Activated CD4-positive, alpha-beta T cell treated with anti-CD3 and anti-CD28 coated beads, Interleukin-2, amount 50 U/mL, for 1 hour (primary cell): ENCODE measurements at places on chromosomes 16 and 17.

- no peak for DNase-seq
Observed at GRCh38 chr16:89197033-89197632, 3.2 kb downstream of the SLC22A31 start.

DNA sequence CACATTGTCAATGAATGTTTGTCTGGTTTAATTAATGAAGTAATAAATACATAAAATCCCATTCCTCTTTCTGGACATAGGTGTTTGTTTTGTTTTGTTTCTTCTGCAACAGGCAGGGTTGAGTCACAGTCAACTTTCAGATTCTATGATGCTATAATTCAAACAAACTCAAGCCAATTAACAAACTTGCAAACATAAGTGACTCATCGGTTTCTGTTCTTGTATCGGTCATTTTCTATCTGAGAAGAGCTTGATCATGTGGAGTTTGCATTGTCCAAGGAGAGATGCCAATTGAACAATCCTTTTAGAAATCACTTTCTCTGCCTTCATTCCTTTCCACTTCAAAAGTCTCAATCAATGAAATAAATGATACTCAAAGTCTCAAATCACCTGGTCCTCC lies 294.2 kb upstream of the C16orf82 start:
- no peak for DNase-seq

GRCh38 chr17:51850201-51850600 lies 308.3 kb downstream of the CA10 start:
- DNase-seq: no peak

DNA sequence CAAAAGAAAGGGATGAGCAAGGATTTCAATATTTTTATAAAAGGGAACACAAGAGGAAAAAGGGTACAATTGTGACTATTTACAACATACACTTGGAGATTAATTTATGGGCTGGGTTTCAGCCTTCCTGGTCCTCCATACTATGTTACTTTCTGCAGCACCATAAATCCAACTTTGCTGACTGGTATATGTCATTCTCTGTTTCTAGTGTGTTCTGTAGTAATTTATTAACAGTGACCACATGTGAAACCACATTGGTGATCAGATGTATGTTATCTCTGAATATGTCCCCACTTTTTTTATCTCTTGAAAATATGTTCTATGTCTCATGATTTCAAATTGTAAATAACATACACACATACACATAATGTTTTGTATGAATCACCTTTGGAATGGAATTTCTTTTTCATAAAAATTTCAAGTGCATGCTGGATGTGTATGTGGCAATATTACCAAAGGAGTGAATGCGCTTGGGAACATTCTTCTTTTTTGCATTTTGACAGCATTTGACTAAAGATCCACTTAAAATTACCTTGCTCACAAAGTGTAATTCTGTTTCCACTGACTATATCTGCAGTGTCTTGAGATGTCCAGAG lies 2.9 kb upstream of the LYRM9 start:
- DNase-seq: no peak

DNA sequence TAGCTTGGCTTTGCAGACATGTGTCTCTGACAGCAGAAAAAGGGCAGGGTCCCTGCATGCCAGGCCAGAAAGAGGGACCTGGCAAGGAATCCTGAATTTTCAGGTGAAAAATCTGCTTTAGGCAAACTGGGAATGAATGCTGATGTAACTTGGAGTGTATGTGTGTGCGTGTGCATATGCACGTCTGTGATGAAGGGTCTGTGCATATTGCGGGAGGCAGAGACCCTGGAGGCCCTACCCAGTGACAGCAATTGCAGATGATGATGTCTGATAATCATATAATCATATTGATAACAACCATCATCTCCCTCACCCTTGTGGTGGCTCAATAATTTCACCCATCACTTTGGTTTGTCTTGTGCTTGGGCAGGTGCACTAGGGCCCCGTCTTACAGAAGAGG lies 80.7 kb upstream of the SDK2 start:
- DNase-seq: no peak

GRCh38 chr17:57876866-57877237 lies 27.0 kb upstream of the MRPS23 start:
- no peak for DNase-seq

- no peak for DNase-seq
Observed at GRCh38 chr16:48276102-48276501, 28.8 kb upstream of the ABCC11 start.

GRCh38 chr16:49745311-49745747 lies 110.6 kb downstream of the ZNF423 start:
- no peak for DNase-seq

- DNase-seq: no peak
Observed at GRCh38 chr17:79730769-79731483, at the start of gene ENPP7. Gene ENPP7, plus strand, starts transcription at chr17:79730943. Its CDS starts 197 bp downstream, at chr17:79731140.

- DNase-seq: peak; percentile 64
Observed at GRCh38 chr17:50630524-50631194, 4.0 kb upstream of the ABCC3 start.

DNA sequence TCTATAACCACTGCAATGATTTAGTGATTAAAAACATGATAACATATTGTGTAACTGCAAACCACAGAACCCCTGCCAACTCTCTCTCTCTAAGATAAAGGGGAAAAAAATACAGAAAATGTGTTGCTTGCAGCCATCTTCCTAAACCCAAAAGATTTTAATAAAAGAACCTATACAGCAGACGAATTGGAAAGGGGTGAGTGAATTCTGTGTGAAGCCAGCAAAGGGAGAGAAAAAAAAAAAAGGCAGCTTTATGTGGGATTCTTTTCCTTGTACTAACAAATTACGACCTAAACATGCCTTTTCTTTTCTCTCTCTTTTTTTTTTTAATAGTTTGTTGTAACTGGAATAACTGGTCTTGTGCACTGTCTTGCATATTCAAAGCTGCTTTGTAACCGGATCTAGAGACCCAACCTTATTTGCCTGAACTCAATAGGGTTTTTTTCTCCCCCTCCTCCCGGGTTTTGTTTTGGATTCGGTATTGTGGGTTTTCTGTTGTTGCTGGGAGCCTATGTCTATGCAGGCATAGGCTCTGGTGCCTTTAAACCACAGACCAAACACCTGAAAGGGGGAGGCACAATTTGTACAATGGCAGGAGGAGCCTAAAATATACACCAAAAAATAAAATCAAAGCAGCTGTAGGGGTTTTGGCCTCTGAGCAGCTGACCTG lies 7.0 kb upstream of the ZFHX3 start:
- DNase-seq: no peak

DNA sequence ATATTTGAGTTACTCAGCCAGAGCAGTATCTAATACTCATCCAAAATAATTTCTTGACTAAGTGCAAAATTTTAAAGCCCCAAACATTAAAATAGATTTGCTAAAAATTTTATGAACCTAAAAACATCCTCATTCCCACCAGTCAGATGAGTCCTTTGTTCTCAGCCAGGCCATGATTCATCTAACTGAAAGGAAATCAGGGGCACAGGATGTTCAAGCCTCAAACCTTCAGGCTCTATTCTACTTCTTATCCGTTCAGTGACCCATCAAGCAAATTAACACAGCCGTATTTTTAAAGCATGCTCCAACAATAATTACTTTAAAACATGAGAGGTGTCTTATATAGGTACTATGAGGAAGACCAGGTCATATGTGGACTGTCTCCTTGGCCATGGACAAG lies 176.5 kb upstream of the MON1B start:
- no peak for DNase-seq

DNA sequence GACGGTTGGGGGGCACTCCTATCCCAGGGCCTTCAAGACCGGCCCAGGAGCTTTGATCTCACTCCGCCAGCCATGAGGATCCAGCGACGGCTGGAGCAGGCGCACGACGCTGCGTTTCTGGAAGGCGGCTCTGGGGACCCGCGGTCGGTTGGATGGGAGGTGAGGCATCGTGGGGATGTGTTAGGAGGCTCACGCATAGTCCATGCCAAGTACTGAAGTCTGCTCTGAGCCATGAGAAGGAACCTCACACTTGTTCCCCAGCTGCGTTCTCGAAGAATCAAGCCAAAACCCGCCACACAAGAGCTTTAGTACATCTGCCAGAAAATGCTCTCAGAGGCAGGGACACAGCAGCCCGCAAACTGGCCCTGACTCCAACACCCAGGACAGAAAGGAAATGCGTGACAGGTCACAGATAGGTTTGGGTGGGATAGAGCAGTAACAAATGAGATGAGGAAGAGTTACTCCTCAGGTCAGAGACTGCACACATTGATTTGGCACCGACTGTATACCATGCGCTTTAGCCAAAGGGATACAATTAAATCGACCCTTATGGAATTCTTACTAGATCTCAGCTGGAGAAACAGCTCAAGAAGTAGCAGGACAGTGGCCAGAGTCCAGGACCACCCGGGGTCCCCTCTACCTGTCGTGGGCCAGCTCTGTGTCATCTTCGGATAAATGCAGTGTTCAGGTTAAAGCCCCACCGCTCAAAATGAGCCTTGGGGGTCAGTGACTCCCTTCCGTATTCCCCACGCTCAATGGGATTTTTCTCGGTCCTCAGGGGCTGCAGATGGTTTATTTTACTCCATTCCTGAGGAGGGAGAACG lies 6.7 kb upstream of the GSG1L start:
- no peak for DNase-seq

- DNase-seq: no peak
Observed at GRCh38 chr17:37247825-37248224, 128.0 kb upstream of the C17orf78 start.

DNA sequence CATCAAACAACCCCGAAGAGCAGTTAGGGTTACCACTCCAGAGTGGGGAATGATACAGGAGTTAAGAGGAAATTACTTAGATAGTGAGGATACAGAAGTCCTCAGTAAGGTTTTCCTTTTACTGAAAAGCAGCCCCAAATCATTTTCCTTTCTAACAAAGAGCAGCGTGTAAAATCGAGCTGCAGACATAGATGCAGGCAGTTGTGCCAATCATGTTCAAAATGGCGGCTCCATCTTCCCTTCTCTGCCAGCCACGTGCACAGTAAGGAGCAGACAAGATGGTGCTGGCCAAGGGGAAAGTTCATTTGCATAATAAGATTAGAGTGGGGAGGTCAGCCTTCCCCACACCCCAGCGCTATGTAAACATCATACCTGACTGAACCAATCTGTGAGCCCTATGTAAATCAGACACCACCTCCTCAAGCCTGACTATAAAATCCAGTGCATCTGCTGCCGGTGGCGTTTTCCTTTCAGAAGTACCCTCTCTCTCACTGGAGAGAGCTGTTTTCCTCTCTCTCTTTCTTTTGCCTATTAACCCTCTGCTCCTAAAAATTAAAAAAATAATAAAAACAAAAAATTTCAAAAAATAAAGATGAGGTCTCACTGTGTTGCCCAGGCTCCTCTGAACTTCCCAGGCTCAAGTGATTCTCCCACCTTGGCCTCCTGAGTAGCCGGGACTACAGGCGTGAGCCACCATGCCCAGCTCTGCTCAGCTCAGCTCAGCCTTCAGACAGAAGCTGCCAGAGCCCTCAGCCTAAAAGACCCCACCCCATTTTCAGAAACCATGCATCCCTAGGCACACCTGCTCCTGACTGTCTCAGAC lies 2.6 kb upstream of the SRL start:
- DNase-seq: no peak

DNA sequence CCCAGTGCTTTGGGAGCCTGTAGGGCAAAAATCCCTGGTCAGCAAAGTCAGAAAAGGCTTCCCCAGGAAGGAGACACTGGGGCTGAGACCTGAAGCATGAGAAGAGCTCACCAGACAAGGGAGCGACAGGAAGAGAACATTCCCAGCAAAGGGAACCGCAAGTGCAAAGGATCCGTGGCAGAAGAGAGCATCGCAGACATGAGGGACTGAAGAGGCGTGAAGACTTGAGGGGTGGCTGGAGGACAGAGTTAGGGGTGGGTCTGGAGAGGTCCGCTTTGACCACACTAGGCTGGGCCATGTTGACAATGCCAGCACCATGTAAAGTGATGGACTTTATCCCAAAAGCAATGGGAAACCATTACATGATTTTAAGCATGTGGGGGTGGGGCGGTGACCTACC lies 128.1 kb upstream of the IRX3 start:
- DNase-seq: no peak

- DNase-seq: no peak
Observed at GRCh38 chr17:1034652-1035210, 37.8 kb downstream of the TIMM22 start.

GRCh38 chr16:1398826-1399581 lies 15.5 kb downstream of the UNKL start:
- DNase-seq: no peak

DNA sequence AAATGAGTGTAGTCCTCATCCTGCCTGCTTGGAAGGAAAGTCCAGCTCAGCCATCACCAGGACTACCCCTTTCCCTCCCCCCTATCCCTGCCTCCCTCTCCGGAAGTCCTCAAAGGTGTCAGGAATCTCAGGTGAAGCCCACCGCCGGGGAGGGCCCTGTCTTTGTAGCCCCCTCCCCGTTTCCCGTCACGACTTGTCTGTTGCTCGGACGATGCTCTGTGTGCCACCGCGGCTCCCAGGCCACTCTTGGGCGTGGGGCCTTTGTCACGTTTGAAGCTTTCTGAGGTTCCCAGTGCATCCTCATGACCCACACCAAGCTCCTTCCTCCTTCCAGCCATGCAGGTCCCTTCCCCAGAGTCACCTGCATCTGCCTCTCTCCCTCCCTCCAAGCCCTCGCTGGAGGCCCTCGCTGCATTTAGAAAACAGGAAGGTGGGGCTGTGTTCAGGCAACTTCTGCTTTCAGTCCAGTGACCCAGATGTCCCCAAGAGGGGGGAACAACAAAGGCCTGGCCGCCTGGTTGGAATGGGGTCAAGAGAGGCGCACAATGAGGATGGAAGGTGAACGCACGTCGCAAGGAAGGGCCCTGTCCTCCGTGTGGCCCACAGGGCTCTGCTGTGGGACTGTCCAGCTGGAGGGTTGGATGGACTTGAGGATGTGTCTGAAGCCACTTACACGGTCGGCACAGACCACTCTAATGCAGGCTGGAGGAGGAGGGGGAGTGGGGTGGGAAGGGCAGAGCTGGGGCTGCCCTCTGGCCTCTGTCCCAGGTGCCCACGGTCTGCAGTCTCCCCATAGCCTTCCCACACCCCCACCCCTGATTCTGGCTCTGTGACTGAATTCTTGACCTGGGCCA lies 59.9 kb downstream of the OR1D5 start:
- no peak for DNase-seq

DNA sequence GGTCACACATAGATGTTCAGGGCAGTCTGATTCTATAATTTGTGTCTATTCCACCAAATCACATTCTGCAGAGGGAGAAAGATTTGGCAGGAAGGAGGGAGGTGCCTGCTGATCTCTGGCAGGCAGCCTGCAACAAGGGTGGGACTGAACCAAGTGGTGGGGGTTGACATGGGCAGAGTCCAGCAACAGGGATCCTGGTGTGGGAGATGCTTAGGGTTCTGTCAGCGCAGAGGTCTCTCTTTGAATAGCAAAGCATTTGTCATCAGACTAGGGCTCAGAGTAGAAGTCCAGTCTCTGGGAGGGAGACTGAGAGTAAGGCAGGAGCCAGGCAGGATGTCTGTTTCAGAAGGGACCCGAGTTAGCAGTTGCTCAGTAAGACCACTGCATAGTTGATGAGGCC lies 94.6 kb downstream of the UTP18 start:
- no peak for DNase-seq

- DNase-seq: no peak
Observed at GRCh38 chr16:56914896-56915295, 17.0 kb upstream of the HERPUD1 start.
